Left ventricle myocardium superior (tissue), 1 donor: ENCODE measurements at places on chromosomes 11 and 22. TPM values are rescaled to one million over a fixed set of nuclear protein-coding genes. Genes with fewer than 3 reads are reported as not detected.

The DRAP1 gene
- 106 TPM for total RNA-seq

The GTSE1 gene
- 0.45 TPM for total RNA-seq

The ASRGL1 gene
- 3.1 TPM for total RNA-seq

The CCDC81 gene
- total RNA-seq = 0.25 TPM

The UCP3 gene
- 11.9 TPM for total RNA-seq

The SLC6A5 gene
- total RNA-seq = not detected

The FOLH1 gene
- not detected for total RNA-seq

The KCNJ11 gene
- 29.2 TPM for total RNA-seq

The TOM1 gene
- 78.6 TPM for total RNA-seq

The PKNOX2 gene
- 7.6 TPM for total RNA-seq

The PGA5 gene
- 0.40 TPM for total RNA-seq

The SPI1 gene
- total RNA-seq = 11.2 TPM

The SLC35F2 gene
- 0.52 TPM for total RNA-seq

The MS4A14 gene
- 0.52 TPM for total RNA-seq

The INS gene
- not detected for total RNA-seq

The DCPS gene
- total RNA-seq = 11.1 TPM

The ROBO3 gene
- 4.5 TPM for total RNA-seq

The PMM1 gene
- 12.9 TPM for total RNA-seq

The DDTL gene
- 1.6 TPM for total RNA-seq

The CYB5R2 gene
- total RNA-seq = 1.2 TPM

The PTPRCAP gene
- 2.0 TPM for total RNA-seq

The RAB3IL1 gene
- 11.1 TPM for total RNA-seq

The ZNRF3 gene
- total RNA-seq = 6.9 TPM

The BEST1 gene
- 1.1 TPM for total RNA-seq
